ENCODE measurements at places on chromosomes 6 and 20.

- no peak for DNase-seq
These were observed 6.4 kb downstream of the CD109 start for GRCh38 chr6:73702444-73702843.

DNA sequence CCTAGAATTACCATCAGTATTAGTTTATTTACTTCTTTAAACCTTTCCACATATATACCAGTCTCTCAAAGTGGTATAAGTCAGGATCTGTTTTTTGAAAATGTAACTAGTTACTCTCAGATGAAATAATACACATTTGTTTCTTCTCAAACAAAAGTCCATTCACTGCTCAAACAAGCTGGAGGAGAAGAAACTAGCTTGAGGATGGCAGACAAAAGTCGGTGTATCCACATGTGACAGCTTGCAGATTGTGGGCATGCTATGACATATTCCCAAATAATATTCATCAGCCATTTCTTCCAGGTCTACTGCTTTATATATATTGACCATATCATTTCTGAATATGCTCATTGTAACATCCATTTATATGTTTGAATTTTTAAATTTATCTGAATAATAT lies 197.4 kb upstream of the KCNQ5 start:
- DNase-seq = no peak

- DNase-seq = no peak
These were observed 205.6 kb downstream of the ZDHHC14 start for GRCh38 chr6:157586476-157587126.

DNA sequence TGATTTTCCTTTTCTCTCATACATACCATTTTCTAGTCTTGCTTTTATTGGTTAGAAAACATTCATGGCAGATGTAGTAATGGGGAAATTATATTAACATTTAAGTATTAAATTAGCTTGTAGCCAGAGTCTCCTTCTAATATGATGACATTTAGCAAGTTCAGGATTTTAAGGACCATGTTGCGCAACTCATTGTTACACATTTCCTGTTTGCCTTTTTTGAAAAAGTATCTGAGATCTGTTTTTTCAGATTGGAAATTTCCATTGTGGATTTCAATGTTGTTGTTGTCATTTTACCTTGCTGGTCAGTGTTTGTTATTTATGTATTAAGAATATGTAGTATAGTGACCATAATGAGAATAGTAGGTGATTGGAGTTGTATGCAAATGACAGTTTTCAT lies 38.7 kb downstream of the CDKAL1 start:
- peak; percentile 86 for DNase-seq

DNA sequence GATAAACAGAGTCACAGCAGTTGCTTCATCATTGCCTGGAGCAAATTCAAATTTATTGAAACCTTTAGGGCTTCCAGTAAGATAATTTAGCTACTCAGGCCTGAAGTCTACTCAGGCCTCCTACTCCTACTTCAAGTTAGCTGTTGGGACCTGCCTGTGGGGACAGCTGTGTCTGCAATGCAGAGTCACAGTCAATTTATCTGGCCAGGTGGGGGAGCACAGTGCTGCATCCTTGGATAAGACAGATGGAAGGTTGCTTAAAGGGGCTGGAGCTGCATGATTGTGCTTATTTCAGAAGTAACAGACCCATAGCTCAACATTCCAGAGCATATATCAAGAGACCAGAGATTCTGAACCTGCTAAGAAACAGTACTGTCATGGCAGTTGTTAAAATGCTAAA lies 932.1 kb downstream of the QKI start:
- DNase-seq = no peak

DNA sequence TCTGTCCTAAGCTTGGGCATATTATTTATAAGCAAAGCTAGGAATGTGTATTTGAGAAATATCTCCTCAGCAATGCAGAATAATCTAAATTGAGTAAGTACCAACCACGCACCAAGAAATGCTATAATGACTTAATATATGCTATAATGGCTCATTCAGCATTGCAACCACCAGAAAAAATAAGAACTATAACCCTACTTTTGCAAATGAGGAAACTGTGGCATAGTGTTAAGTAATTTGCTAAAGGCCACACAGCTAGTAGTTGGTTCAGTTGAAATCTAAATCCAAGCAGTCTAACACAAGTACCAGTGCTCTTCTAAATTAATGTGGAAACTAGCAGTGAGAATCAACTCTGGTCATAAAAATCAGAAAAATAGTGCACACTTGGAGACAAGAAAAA lies 35.7 kb downstream of the HBS1L start:
- no peak for DNase-seq

GRCh38 chr6:55841341-55841740 lies 34.0 kb downstream of the BMP5 start:
- DNase-seq = no peak

- DNase-seq = no peak
These were observed 68.3 kb downstream of the NPEPL1 start for GRCh38 chr20:58760856-58761255.

DNA sequence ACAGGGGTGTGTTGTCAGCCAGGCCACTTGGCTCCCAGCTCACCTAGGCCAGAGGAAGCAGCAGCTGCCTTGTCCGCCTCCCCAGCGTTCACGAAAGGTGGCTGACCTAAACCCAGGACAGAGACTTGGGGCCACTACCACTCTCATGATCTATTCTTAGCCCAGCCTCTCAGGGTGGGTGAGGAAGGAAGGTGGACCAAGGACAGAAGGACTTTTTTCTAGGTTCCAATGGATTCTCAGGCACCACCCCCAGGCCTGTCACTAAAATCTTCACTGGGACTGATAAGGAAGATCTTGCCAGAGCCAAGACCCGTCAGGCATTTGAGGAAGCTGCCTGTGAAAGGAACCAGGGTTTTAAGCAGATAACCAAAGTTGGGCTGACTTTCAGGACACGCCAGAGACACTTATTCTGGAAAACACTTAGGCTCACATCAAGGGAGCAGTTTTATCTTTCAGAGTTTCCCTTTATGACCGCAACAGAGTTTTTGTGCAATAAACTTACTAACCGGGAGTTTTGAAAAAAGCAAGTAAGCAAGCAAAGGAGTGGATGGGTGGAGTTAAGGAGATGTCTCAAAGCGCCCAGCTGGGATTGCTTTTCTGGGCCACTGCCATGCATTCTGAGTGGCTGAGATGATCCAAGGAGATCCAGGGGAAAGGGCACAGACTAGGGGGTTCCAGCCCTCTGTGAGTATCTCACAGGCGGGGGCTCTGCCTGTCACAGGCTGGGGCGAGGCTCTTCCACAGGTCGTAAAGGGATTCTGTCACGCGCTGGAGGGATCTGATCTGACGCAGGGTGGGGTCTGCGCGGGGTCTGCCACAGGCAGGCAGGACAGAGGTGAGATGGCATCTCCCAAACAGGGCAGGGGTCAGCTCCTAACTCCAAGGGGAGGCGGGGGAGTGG lies 989 bp downstream of the FITM2 start:
- peak; percentile 78 for DNase-seq

- DNase-seq = peak; percentile 49
These were observed 238.0 kb downstream of the COL12A1 start for GRCh38 chr6:74967821-74968220.

GRCh38 chr6:65524232-65524631 lies 182.8 kb downstream of the EYS start:
- no peak for DNase-seq

- DNase-seq = no peak
These were observed 16.1 kb downstream of the FBXL4 start for GRCh38 chr6:98931696-98932095.

- DNase-seq = peak; percentile 55
These were observed 11.0 kb downstream of the TTBK1 start for GRCh38 chr6:43254138-43254817.

DNA sequence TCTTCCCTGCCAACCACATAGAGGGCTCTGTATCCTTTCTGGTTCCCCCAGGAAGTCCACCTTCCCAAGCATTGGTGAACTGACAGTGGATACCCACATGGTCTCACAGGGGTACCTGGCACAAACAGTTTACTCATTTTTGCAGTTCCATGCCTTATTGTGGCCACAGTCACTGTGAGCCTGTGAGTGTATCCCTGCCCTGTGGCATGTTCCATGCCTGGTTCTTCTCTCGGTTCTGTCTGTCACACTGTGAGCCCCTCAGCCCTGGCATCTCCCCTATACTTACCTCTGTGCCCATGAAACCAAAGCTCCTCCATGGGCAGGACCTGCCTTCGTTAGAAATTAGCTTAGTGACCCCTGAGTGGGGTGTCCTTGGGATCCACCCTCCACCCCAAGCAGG lies 107.8 kb downstream of the TOX2 start:
- DNase-seq = no peak

DNA sequence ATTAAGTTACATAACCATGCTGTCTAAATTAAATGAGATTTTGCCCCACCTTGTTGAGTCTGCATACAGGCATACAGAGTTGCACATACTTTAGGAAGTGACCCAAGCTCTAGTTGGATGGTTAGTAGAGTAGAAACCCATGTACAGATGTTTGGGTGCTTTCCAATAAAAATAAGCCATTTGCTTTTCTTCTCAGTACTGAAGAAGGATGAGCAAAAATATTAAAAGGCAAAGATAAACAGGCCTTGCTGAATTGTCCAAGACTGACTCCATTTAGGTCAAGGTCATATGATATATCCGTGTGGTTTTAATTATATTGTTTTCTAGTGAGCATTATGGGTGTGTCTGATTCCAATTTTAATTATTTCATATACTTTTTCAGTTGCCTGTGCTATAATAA lies 589.4 kb downstream of the RFPL4B start:
- DNase-seq = peak; percentile 52

DNA sequence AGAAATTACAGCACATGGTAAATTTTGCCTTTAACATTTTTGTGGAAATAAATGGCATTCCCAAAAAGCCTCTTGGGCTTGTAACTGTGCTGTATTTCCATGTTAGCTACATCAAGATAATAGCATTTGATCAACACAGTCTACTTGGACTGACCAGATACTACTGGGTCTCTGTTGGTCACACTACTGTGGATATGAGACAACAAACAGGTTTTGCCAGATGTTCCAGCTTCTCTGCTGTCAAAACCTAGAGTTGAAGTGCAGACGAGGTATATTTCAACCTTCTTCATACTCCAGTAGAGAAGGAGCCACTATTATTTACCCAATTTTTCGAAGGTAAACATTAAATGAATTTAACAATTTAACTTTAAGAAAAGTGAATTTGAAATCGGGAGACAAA lies 284.7 kb upstream of the CITED2 start:
- no peak for DNase-seq

GRCh38 chr6:42043787-42044475 lies 6.4 kb upstream of the TAF8 start:
- DNase-seq = peak; percentile 79

DNA sequence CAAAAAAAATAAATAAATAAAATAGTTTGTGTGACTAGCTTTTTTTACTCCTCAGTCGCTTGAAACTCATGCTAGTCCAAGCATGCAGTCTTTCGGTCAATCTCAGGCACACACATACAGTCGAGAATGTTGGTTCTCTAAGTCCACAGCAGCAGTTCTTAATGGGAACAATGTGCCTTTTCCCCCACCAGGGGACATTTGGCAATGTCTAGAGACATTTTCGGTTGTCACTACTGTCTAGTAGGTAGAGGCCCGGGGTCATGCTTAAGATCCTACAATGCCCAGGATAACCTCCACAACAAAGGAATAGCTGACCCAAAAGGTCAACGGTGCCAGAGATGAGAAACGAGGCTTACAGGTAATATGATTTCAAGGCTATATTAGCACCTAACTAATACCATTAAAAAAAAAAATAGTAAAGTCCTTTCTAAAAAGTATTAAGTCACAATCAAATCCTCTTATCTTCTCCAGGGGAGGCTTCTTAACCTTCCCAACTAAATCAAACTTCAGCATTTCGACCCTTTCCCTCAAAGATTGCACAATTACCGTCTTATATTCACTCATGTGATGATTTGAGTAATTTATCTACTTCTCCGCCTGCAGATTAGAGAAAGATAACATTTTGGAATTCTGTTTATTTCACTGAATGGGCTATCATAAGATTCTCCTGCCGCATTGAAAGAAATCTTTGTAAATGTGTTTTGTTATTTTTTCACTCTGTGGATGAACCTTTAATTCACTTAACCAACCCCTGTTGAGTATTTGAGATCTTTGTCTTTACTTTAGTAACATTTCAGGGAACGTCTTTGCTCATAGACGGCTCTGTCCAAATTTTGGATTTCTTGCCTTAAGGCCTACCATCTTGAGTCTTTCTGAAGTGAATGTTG lies 8.1 kb upstream of the SALL4 start:
- DNase-seq = peak; percentile 25

- no peak for DNase-seq
These were observed 73.0 kb downstream of the SASH1 start for GRCh38 chr6:148415511-148416260.

GRCh38 chr6:90319044-90319443 lies 22.4 kb upstream of the BACH2 start:
- DNase-seq = peak; percentile 39

DNA sequence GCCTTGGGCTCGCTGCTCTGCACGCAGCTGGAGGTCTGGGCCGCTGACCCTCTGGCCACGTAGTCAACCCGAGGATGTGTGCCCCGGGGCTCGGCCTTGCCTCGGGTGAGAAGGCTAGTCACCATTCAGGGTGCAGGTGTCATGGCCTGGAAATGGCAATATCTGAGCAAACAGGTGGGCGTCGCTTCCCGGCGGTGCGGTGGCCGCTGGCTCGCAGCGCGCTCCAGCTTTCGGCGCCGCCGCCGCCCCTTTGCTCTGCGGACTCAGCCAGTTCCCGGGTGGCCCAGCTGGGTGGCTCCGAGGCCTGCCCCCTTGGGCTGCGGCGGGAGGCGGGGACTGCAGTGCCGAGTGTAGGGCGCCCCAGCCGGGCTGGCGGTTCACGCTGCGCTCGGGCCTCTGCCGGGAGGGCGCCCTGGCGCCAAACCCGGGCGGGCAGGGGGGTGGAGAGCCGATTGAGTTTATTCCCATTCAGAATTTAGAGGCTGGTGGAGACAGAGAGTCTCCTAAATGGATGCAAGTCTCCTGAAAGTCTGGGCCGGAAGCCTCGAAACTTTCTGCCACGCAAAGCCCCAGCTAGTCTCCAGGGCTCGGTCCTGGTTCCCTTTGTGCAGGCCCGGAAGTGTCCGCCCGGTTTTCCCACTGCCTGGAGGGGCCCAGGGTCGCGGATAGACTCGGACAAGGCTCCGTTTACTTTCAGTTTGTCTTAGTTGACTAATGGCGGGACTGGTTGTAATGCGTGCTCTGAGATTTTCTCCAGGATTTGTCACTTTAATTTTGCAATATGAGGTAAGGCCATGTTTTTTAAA lies 11.3 kb upstream of the TFAP2A start:
- peak; percentile 47 for DNase-seq

All from iris pigment epithelial cell (primary cell).